ENCODE measurements at places on chromosomes 1 and 21. TPM values are rescaled to one million over a fixed set of nuclear protein-coding genes. Genes with fewer than 3 reads are reported as not detected.

GRCh38 chr1:220990427-220991339 lies 111.4 kb downstream of the HLX start:
- no peak for DNase-seq
- no peaks in the 10 kb centered on the region for H3K36me3 ChIP-seq
- no peaks in the 10 kb centered on the region for H3K27me3 ChIP-seq
- no peaks in the 10 kb centered on the region for H3K4me1 ChIP-seq
- no peak overlapping the region for H3K4me3 ChIP-seq
- H3K27ac ChIP-seq: no peak overlapping the region

GRCh38 chr1:115090186-115090490 lies 835 bp upstream of the TSPAN2 start:
- H3K36me3 ChIP-seq: no peaks in the 10 kb centered on the region
- peaks cover 16% of the 10 kb centered on the region for H3K4me1 ChIP-seq
- DNase-seq: no peak
- no peak overlapping the region for H3K27ac ChIP-seq
- H3K27me3 ChIP-seq: peaks cover 15% of the 10 kb centered on the region

- no peaks in the 10 kb centered on the region for H3K27me3 ChIP-seq
- peak overlapping the region; percentile 7 for H3K27ac ChIP-seq
- peaks cover 70% of the 10 kb centered on the region for H3K36me3 ChIP-seq
These were observed 11.5 kb upstream of the KCNAB2 start for GRCh38 chr1:6033986-6034749.

GRCh38 chr1:58997060-58997411 lies 213.2 kb upstream of the JUN start:
- H3K4me1 ChIP-seq: peaks cover 20% of the 10 kb centered on the region
- DNase-seq: no peak
- H3K27ac ChIP-seq: no peak overlapping the region
- no peak overlapping the region for H3K4me3 ChIP-seq

- no peaks in the 10 kb centered on the region for H3K4me1 ChIP-seq
- no peak overlapping the region for H3K4me3 ChIP-seq
- H3K36me3 ChIP-seq: no peaks in the 10 kb centered on the region
- no peak overlapping the region for H3K27ac ChIP-seq
- DNase-seq: no peak
- H3K27me3 ChIP-seq: no peaks in the 10 kb centered on the region
These were observed 125.7 kb downstream of the IGSF21 start for GRCh38 chr1:18233176-18233864.

DNA sequence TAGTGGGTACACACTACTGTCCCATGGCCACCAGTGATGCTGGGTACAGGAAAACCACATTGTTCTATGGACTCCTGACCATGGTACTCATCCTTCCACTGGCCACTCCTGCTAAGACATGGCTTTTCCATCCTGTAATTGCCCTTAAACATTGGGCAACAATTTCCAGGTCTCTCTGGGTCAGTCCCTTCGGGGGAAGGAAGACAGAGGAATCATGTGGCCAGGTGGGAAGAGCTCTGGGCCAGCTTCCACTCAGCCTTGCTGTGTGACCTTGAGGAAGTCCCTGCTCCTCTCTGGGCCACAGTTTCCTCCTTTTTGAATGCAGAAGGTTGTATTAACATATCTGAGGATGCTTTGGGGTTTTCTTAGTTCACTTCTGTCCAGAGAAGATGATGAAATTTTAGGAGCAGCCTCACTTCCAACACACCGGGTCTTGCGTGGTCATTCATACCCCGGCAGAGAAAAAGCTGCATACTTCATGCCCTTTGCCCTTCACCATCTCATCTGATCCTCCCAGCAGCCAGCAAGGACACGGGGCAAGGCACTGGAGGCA lies 50.8 kb downstream of the SRRM1 start:
- H3K36me3 ChIP-seq: no peaks in the 10 kb centered on the region
- no peak for DNase-seq
- H3K27ac ChIP-seq: no peak overlapping the region
- H3K27me3 ChIP-seq: peaks cover 15% of the 10 kb centered on the region
- H3K4me1 ChIP-seq: peaks cover 12% of the 10 kb centered on the region

GRCh38 chr1:6761196-6761737 lies 24.0 kb upstream of the CAMTA1 start:
- no peak for DNase-seq
- no peak overlapping the region for H3K27ac ChIP-seq
- H3K4me3 ChIP-seq: no peak overlapping the region
- H3K4me1 ChIP-seq: no peaks in the 10 kb centered on the region

DNA sequence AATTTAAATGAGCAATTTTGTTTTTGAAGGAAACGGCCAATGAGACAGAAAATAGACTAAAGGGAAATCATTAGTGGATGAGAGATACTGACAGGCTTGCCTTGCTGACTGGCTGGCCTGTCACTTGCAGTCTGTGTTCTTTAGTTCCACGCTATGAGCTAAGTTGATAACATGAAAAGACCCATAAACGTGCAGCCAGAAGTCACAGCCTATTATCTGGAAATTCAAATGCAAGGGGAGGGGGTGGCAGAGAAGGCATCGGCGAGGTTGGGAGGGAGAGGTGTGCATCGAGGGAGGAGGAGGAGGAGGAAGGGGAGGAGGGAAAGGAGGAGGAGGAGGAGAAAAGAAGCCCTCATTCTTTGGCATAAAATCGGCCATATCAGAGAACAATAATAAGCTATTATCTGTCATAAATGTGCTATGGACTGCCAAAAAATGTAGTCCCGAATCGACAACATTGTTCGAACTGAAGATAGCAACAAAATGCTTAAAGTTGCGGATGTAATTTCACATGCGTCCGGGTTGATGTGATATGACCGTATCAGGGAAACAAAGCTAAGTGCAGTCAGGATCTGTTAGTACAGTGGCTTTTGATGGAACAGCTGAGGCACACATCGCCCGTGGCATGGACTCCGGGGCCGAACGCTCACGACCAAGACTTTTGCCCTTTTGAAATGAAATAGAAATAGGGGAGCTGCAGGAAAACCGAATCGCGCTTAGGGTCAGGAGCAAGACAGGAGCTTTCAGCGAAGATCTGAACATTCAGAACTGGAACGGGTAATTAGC lies 11.6 kb upstream of the BARHL2 start:
- peaks cover 44% of the 10 kb centered on the region for H3K4me1 ChIP-seq
- no peak for DNase-seq
- H3K36me3 ChIP-seq: peaks cover 23% of the 10 kb centered on the region

DNA sequence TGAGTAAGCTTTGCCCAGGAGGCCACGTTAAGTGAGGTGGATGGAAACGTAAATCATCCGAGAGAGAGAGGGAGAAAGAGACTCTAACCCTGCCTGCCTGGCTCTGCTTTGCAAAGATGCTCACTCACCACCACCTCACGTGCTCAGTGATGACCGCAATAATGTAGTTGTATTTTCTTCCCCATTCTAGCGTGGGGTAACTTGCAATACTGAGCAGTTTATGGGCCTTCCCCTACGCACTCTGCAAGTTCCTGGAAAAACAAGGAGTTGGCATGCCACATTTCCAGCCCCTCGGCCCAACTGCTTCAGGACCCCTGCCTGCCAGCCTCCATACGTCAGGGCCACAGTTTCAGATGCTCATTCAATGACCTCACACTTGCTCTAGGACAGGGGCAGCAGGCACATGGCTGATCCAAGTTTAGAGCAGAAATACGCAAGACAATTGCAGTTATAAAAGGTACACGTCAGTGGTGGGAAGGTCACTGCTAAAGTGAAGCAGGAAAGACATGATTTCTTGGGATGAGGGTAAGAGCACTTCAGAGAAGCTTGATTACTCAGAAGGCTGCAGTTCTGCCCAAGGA lies 112.5 kb upstream of the RAB4A start:
- H3K27ac ChIP-seq: no peak overlapping the region
- H3K27me3 ChIP-seq: no peaks in the 10 kb centered on the region
- no peak for DNase-seq

DNA sequence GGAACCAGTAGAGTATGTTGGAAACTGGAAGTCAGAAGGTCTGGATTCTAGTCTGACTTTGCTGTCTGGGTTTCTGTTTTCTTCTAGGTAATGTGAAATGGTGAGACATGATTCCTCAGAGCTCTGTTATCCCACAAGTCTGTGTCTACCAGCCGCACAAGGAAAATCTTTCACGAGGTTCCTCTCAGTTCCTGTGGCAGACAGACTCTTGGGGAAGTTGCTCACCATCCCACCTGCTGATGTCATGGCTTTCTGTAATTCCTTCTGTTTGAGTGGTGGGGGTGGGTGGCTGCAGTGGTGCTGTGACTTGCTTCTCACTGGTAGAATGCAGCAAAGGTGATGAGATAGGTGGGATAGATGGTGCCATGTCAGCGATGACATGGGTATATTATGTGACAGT lies 17.1 kb upstream of the SCMH1 start:
- no peaks in the 10 kb centered on the region for H3K36me3 ChIP-seq
- no peak overlapping the region for H3K4me3 ChIP-seq
- peaks cover 19% of the 10 kb centered on the region for H3K27me3 ChIP-seq
- no peak overlapping the region for H3K27ac ChIP-seq
- H3K4me1 ChIP-seq: no peaks in the 10 kb centered on the region

DNA sequence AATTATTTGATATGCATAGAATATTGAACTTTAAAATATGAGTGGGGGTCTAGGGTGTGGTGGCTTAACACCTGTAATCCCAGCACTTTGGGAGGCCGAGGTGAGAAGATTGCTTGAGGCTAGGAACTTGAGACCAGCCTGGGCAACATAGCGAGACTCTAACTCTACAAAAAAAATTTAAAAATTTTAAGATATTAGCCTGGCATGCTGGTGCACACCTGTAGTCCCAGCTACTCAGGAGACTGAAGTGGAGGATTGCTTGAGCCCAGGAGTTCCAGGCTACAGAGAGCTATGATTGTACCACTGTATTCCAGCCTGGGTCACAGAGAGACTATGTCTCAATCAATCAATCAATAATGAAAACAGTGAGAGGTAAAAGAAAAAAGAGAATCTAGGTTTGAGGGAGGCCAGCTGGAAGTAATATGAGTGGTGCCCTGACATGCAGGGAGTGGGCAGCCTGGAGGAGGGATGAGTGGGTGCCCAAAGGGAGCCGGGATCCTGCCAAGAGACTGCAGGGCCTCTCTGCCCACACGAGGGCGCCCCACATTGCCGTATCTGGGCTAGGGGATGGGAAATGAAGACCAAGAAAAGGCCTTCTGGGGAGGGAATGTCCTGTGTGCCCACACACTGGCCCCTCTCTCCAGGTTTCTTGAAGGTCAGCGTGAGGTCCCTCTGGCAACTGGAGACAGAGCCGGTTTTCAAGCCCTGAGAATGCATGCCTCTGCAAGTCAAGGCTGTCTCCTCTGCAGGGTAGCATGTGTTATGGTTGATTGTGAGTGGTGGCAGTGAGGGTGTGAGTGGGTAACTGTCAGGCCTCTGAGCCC lies 93.9 kb upstream of the PPM1J start:
- peaks cover 18% of the 10 kb centered on the region for H3K27me3 ChIP-seq
- DNase-seq: peak; percentile 76
- H3K36me3 ChIP-seq: no peaks in the 10 kb centered on the region
- H3K4me3 ChIP-seq: no peak overlapping the region
- no peak overlapping the region for H3K27ac ChIP-seq

DNA sequence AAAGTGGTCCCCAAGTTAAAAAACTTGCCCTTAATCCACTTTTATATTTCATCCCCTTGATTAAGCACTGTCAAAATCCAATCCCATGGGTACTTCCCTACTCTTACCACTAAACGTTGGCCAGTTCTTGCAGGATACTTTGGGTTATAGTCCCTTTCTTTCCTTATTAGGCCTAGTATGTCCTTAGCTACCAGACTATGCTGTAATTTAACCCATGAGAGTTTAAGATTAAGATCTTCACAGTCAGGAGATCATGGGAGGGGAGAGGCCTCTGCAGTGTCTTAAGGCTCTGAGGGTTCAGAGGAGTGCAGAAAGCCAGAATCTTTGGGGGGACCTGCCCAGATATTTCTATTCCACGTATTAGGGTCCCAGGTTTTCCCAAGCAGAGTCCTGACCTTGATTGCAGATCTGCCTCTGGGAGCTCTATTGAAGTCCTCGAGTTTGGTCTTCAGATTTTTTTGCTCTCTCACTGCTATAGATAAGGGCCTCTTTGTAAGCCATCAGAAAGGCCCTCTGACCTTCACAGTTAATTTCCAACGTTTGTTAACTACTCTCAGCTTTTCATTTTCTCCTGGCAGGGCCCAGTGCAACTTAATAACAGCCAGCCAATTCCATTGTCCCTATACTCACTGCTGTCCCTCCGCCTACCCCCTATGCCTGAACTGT lies 9.0 kb upstream of the CGN start:
- no peak overlapping the region for H3K27ac ChIP-seq
- H3K4me1 ChIP-seq: peaks cover 12% of the 10 kb centered on the region
- H3K36me3 ChIP-seq: no peaks in the 10 kb centered on the region
- DNase-seq: no peak
- H3K4me3 ChIP-seq: no peak overlapping the region

- no peak overlapping the region for H3K4me3 ChIP-seq
- no peaks in the 10 kb centered on the region for H3K4me1 ChIP-seq
- no peak overlapping the region for H3K27ac ChIP-seq
- DNase-seq: no peak
- H3K27me3 ChIP-seq: no peaks in the 10 kb centered on the region
These were observed 1568.3 kb downstream of the AMY1C start for GRCh38 chr1:105317976-105318375.

DNA sequence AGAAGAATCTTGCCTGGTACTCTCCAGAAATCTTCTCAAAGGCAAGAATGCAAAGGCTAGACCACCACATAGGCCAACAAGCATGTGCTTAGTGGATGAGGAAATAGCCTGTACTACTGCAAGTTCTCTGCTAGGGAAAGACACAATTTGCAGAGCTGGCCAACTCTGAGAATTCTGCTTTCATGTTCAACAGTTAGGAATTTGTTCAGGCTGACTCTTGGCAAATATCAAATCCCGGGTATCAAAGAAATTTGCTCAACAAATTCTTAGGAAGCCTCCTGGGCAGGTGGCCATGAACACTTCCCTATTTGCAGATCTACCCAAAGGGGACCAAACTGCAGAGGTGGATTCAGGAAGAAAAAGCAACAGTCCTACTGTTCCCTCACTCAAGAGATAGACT lies 15.0 kb upstream of the H3-3A start:
- no peak overlapping the region for H3K4me3 ChIP-seq
- no peak overlapping the region for H3K27ac ChIP-seq
- peaks cover 6% of the 10 kb centered on the region for H3K27me3 ChIP-seq
- no peaks in the 10 kb centered on the region for H3K36me3 ChIP-seq
- no peak for DNase-seq

RHBG gene
- total RNA-seq: not detected

KCNJ15 gene
- not detected for total RNA-seq

FCRLA gene
- total RNA-seq: not detected

LPAR3 gene
- 0.94 TPM for total RNA-seq

NBPF6 gene
- not detected for total RNA-seq

ENTREP3 gene
- total RNA-seq: 29.3 TPM

SPATA21 gene
- total RNA-seq: not detected

LCE1D gene
- total RNA-seq: not detected

RGSL1 gene
- not detected for total RNA-seq

CD84 gene
- 15.4 TPM for total RNA-seq

AMPD1 gene
- not detected for total RNA-seq

DCST1 gene
- total RNA-seq: not detected

AGBL4 gene
- total RNA-seq: not detected
